Heart right ventricle (tissue), 16 donors: ENCODE measurements at places on chromosomes 13 and 19. TPM values are rescaled to one million over a fixed set of nuclear protein-coding genes. Genes with fewer than 3 reads are reported as not detected.

ZNF429 gene
- 8.8 TPM for total RNA-seq

UBE2M gene
- 119 TPM for total RNA-seq

IL17D gene
- total RNA-seq: 0.67 TPM

PINLYP gene
- 1.4 TPM for total RNA-seq

ZNF737 gene
- total RNA-seq: 4.7 TPM

OR7C1 gene
- total RNA-seq: not detected

TEX29 gene
- total RNA-seq: 0.37 TPM

RGL3 gene
- 1.2 TPM for total RNA-seq

CCDC194 gene
- not detected for total RNA-seq

ZNF575 gene
- 0.75 TPM for total RNA-seq

LGALS14 gene
- not detected for total RNA-seq

INSL3 gene
- not detected for total RNA-seq

PTGIR gene
- total RNA-seq: 1.4 TPM

C19orf18 gene
- 2.3 TPM for total RNA-seq

TMEM259 gene
- 113 TPM for total RNA-seq

FFAR3 gene
- total RNA-seq: not detected

ICAM5 gene
- total RNA-seq: 0.19 TPM

DNA sequence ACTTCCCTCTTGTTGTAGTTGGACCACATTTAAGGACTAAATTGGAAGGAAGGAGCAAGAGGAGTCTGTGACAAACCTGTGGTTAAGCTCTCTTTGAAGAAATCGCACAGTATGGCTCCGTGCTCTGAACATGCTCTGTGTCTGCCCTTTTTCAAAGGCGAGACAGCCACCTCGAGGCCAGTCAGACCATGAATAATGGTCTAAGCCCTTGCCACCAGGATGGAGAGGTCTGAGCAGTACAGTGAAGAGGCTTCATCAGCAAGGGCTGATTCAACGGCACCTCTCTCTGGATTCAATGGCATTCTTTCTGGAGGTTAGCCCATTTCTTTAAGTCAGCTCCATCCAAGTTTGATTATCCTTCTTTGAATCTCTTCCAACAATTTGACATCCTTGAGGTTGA is 30.9 kb downstream of the FAM216B start:
- no peaks in the 10 kb centered on the region for H3K4me1 ChIP-seq
- no peak for DNase-seq
- H3K27me3 ChIP-seq: no peaks in the 10 kb centered on the region
- H3K4me3 ChIP-seq: no peak overlapping the region

GRCh38 chr13:28819735-28820098 is 422 bp upstream of the MTUS2 start:
- no peaks in the 10 kb centered on the region for H3K4me1 ChIP-seq
- peaks cover 51% of the 10 kb centered on the region for H3K27me3 ChIP-seq
- H3K4me3 ChIP-seq: peak overlapping the region; percentile 42
- no peak overlapping the region for H3K27ac ChIP-seq
- H3K36me3 ChIP-seq: no peaks in the 10 kb centered on the region

GRCh38 chr13:49858178-49858856 is 65.8 kb upstream of the KPNA3 start:
- DNase-seq: no peak
- H3K27me3 ChIP-seq: no peaks in the 10 kb centered on the region
- no peak overlapping the region for H3K27ac ChIP-seq
- H3K4me3 ChIP-seq: no peak overlapping the region
- H3K4me1 ChIP-seq: no peaks in the 10 kb centered on the region

- no peak overlapping the region for H3K4me3 ChIP-seq
- DNase-seq: no peak
- no peaks in the 10 kb centered on the region for H3K27me3 ChIP-seq
- no peaks in the 10 kb centered on the region for H3K4me1 ChIP-seq
Measured at GRCh38 chr13:93398167-93399035, 171.8 kb downstream of the GPC6 start.

DNA sequence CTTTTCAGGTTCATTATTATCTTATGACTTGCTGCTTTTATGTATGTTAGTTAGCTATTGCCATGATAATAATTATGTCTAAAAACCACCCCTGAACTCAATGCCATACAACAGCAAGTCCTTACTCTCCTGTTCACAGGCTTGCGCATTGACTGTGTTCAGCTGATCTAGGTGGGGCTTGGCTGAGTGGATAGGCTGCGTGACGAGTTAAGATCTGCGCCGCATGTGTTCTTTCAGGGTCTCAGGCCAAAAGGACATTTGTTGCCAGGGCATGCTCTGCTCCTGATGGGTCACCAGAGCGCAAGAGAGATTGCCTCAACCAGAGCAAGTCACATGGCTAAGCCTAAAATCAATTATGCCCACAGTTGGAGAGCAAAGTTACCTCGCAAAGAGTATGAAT is 859 bp downstream of the ZNF568 start:
- H3K4me3 ChIP-seq: peak overlapping the region; percentile 85
- H3K4me1 ChIP-seq: peaks cover 11% of the 10 kb centered on the region
- DNase-seq: no peak
- no peaks in the 10 kb centered on the region for H3K27me3 ChIP-seq
- H3K36me3 ChIP-seq: peaks cover 56% of the 10 kb centered on the region

DNA sequence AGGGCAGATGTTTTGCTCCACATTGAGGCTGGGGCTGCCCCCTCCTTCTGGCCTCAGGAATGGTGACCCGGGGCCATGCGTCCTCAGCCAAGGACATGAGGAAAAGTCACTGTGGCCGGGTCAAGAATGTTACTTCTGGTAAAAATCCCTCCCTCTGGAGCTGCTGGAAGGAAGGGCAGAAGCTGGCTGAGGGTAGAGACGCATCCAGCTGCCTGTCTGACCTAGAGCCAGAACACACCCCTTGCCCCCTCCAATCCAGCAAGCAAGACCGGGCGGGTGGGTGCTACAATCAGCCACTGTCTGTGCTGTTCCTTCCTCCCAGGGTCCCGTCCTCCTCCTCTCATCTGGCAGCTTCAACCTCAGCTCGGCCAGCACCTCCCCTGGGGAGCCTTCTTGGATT is 59.0 kb downstream of the PTPRS start:
- no peaks in the 10 kb centered on the region for H3K4me1 ChIP-seq
- peaks cover 12% of the 10 kb centered on the region for H3K36me3 ChIP-seq
- no peak overlapping the region for H3K4me3 ChIP-seq
- peak overlapping the region; percentile 48 for H3K27ac ChIP-seq
- no peaks in the 10 kb centered on the region for H3K27me3 ChIP-seq

DNA sequence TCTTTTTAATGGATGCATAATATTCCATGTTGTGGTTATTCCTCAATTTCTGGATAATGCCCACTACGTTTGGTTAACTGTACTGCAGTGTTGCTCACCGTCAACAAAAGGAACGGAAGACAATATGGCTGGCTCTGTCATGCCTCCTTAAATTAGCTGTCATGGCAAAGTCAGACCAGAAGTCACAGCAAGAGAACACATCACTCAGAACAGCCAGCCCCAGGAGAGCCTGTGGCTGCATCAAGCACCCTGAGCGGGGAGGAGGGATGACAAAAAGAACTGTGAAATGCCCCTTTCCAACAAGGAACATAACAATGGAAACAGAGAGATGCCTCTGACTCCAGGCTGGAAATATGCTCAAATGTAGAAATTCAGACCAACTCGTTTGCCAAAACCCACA is 366.0 kb upstream of the ZNF507 start:
- no peaks in the 10 kb centered on the region for H3K36me3 ChIP-seq
- no peak for DNase-seq
- no peak overlapping the region for H3K4me3 ChIP-seq
- no peaks in the 10 kb centered on the region for H3K4me1 ChIP-seq

DNA sequence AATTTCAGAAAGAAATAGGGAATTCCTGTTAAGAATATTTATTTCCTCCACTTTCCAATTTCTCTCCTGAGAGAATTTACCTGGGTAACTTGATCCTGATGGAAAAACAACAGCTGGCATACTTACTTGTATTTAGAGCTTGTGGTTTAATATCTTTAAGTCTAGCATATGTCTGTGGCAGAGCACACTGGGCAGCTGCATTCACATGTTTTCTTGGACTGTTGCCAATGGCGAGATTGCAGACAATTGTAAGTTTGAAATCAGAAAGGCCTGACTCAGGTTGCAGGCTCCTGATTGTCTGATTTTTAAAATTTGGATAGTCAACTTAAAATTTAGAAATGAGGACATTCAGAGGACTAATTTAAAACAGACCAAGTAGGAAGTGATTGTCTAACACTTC is 66.9 kb downstream of the NHLRC3 start:
- no peak overlapping the region for H3K4me3 ChIP-seq
- no peaks in the 10 kb centered on the region for H3K27me3 ChIP-seq

DNA sequence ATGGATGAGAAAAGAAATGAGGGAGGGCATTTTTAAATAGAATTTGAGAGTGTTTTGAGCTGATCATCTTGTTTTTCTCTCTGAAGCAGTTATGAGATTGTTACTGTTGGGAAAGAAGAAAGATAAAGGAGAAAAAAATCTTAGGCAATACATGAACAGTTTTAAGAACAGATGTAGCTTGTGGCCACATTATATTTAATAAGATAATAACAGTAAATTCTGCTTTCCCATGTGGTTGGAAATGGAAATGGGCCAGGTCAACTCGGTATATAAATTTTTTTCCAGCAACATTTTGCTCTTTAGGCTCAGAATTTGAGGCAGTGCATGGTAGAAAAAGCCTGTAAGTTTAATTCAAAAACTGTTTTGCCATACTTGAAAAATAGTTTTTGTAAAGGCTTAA is 118.7 kb downstream of the POSTN start:
- no peak for DNase-seq
- no peak overlapping the region for H3K27ac ChIP-seq
- no peak overlapping the region for H3K4me3 ChIP-seq
- H3K27me3 ChIP-seq: no peaks in the 10 kb centered on the region
- no peaks in the 10 kb centered on the region for H3K4me1 ChIP-seq
- no peaks in the 10 kb centered on the region for H3K36me3 ChIP-seq

GRCh38 chr13:107185889-107186288 is 618.0 kb upstream of the ARGLU1 start:
- no peak for DNase-seq
- no peak overlapping the region for H3K27ac ChIP-seq
- no peaks in the 10 kb centered on the region for H3K36me3 ChIP-seq
- no peak overlapping the region for H3K4me3 ChIP-seq

DNA sequence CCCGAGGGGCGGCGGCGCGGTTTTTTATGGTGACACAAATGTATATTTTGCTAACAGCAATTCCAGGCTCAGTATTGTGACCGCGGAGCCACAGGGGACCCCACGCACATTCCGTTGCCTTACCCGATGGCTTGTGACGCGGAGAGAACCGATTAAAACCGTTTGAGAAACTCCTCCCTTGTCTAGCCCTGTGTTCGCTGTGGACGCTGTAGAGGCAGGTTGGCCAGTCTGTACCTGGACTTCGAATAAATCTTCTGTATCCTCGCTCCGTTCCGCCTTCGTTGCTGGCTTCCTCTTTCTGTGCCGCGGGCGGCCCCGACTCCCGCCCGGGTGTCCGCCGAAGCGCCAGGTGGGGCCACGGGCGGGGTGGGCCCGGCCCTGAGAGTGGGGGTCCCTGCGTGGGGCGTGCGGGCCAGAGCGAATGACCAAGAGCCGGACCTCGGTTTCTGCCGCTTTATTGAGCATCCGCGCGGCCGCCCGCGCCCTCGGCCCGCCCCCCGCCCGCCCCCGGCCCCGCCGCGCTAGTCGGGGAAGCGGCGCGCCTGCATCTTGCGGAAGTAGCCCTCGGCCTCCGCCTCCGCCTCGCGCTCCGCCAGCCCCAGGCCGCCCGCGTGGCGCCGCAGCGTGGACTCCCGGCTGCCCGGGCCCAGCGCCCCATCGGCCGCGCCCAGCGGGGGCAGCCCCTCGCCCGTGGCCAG is 9.6 kb downstream of the PLPPR3 start:
- no peak for DNase-seq
- H3K36me3 ChIP-seq: peaks cover 60% of the 10 kb centered on the region
- H3K27ac ChIP-seq: no peak overlapping the region
- H3K4me1 ChIP-seq: no peaks in the 10 kb centered on the region

- H3K4me1 ChIP-seq: peaks cover 5% of the 10 kb centered on the region
- H3K4me3 ChIP-seq: no peak overlapping the region
- H3K36me3 ChIP-seq: no peaks in the 10 kb centered on the region
- no peaks in the 10 kb centered on the region for H3K27me3 ChIP-seq
- DNase-seq: no peak
Measured at GRCh38 chr19:33400856-33401682, 27.6 kb downstream of the CEBPG start.

- no peaks in the 10 kb centered on the region for H3K36me3 ChIP-seq
- no peak overlapping the region for H3K27ac ChIP-seq
- no peaks in the 10 kb centered on the region for H3K27me3 ChIP-seq
- no peak overlapping the region for H3K4me3 ChIP-seq
Measured at GRCh38 chr13:30874111-30874510, 32.0 kb upstream of the MEDAG start.

- H3K4me1 ChIP-seq: no peaks in the 10 kb centered on the region
- no peak overlapping the region for H3K27ac ChIP-seq
- H3K27me3 ChIP-seq: no peaks in the 10 kb centered on the region
- DNase-seq: no peak
Measured at GRCh38 chr19:30521937-30522336, 149.8 kb downstream of the ZNF536 start.

GRCh38 chr19:18967358-18968146 is 26.5 kb upstream of the HOMER3 start:
- no peak overlapping the region for H3K4me3 ChIP-seq
- no peaks in the 10 kb centered on the region for H3K4me1 ChIP-seq
- peak; percentile 43 for DNase-seq

GRCh38 chr13:52760077-52760476 is 20.5 kb upstream of the CNMD start:
- H3K36me3 ChIP-seq: no peaks in the 10 kb centered on the region
- no peaks in the 10 kb centered on the region for H3K4me1 ChIP-seq
- H3K27me3 ChIP-seq: peaks cover 18% of the 10 kb centered on the region
- H3K4me3 ChIP-seq: no peak overlapping the region
- no peak overlapping the region for H3K27ac ChIP-seq

DNA sequence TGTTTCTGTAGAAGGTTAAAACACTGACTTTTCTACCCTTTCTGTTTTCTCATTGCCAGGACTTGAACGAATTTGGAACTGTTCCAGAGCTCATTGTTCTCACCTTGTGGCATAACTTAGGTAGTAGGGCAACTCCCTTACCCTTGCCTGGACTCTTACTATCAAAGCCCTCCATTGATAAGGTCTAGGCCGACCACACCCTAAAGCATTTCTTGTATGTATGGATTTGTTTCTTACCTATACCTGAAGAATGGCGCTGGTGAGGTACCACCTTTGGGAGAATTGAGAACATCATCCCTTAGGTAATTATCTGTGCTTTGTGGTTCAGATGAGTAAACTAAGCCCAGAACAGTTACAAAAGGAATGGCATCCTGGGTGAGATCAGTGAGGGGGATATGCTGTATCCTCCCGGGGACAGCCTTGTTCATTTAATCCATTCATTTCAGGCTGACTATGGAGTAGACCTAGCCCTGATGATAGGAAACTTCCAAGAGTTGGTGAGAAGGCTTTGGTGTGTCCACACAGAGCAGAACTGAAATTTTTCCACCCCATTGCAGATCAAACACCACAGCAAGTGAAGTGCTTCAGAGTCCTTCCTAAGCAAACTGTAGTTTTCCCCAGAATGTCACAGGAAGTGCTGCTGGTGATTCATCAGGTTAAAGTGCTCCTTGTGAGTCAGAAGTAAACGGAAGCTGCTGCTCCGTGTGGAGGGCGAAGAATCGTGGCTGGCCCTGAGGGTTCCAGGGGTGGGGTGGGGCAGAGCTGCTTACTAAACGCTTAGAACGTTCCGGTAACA is 113.0 kb downstream of the TEX26 start:
- DNase-seq: peak; percentile 18
- no peaks in the 10 kb centered on the region for H3K27me3 ChIP-seq
- no peaks in the 10 kb centered on the region for H3K36me3 ChIP-seq
- H3K4me1 ChIP-seq: peaks cover 28% of the 10 kb centered on the region
